Head of caudate nucleus (tissue), 42 donors: ENCODE measurements at places on chromosomes 2 and 18.

DNA sequence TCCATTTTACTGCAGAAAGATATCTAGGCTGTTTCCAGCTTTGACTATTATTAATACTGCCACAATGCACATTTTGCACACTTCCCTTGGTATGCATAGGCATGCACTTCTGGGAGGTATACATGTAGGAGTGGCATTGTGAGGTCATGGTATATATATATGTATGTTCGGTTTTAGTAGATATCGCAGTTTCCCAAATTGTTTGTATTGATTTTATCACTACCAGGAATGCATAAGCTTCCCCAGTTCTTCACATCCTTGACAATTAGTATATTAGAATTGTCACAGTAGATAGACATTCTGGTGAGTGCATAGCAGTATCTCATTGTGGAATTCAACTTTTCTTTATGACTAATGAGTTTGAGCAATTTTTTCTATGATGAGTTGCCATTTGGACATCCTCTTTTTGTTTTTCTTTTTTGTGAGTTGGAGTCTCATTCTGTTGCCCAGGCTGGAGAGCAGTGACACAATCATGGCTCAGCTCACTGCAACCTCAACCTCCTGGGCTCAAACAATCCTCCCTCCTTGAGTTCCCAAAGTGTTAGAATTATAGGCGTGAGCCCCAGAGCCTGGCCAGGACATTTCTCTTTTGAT, 4.2 kb upstream of the GRB14 start:
- no peak for DNase-seq

DNA sequence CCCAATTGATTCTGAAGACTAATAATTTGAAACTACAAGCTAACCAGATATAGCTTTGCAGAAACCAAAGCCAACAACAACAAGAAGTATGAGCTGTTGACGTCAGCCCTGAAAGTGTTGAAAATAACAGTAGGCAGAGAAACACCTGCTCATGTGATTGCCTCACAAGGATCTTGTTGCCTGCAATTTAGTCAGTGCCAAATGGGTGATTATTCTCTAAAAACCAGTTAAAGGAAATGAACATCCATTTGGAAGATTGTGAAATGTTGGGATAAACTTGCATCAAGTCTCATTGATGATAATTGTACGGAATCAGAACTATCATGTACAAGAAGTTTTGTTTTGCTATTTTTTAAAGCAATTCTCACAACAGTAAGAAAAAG, 2.8 kb downstream of the CYTIP start:
- DNase-seq = no peak

DNA sequence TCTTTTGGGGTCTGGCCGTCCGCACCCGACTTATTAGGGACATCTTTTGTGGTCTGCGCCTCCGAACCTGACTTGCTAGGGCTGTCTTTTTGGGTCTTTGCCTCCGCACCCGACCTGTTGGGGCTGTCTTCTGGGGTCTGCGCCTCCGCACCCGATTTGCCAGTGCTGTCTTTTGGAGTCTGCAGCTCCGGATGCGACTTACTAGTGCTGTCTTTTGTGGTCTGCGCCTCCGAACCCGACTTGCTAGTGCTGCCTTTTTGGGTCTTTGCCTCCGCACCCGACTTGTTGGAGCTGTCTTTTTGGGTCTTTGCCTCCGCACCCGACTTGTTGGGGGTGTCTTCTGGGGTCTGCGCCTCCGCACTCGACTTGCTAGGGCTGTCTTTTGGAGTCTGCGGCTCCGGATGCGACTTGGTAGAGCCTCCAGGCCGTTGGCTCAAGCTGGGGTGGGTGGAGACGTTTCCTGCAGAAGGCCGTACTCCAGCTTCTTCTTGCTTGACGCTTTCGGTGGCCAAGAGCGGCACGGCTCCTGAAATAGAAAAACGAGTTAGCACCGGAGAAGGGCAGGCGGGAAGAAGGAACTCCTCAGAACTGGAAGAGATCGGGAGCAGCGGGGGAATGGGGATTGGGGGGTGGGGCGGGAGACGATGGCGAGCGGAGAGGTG, 498 bp downstream of the TGOLN2 start:
- DNase-seq = peak; percentile 27

DNA sequence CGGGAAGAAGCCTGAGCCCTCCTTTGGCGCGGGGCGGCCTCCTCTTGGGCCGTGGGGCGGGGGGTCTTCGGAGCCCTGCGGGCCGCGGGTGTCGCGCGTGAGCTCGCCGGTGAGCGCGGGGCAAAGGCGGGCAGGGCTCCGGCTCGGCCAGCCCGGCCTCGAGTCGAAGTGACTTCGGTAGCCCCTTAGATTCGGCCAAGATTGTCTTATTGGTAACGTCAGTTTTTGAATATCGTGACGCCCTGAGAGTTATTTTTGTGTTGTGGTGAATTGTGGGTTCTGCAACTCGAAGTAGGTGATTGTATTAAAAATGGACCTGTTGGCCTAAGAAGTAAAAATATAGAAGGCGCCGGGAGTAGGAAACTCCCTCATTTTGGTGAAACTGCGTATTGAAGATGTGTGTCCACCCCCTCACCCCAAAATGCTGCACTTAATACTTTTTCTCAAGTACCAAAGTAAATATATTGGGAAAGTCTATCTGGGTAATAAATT, 669 bp downstream of the MARCHF7 start:
- no peak for DNase-seq

GRCh38 chr2:43419876-43420275, 176.0 kb downstream of the THADA start:
- DNase-seq = no peak

DNA sequence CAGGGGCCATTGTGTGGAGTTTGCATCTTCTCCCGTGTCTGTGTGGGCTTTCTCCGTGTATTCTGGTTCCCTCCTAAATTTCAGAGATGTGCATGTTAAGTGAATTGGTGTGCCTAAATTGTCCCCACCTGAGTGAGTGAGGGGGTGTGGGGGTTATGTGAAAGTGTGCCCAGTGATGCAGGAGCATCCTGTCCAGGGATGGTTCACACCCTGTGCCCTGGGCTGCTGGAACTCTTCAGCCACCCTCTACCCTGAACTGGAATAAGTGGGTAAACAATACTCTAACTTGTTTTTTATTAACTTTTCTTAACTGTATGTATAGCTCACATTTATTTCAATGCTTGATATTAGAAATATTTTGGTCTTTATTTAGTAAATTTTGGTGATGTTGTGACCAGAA, 56.0 kb downstream of the UBE2E3 start:
- no peak for DNase-seq

- no peak for DNase-seq
These were observed 24.6 kb downstream of the TRIB2 start for GRCh38 chr2:12741380-12741779.

GRCh38 chr2:42964439-42965083, 172.2 kb upstream of the HAAO start:
- DNase-seq = peak; percentile 40

DNA sequence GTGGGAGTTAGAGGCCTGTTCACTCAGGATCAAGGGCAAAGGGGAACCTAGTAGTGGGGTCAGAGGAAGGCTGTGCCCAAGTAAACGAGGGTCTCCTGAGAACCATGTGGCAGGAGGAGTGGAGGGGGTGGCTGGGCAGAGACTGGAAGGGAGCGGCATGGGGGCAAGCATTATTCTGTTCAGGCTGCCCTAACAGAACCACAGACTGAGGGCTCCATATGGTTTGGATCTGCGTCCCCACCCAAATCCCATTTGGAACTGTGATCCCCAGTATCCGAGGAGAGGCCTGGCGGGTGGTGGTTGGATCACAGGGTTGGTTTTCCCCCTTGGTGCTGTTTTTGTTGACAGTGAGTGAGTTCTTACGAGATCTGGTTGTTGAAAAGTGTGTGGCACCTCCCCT, 287.0 kb downstream of the PHLPP1 start:
- no peak for DNase-seq

DNA sequence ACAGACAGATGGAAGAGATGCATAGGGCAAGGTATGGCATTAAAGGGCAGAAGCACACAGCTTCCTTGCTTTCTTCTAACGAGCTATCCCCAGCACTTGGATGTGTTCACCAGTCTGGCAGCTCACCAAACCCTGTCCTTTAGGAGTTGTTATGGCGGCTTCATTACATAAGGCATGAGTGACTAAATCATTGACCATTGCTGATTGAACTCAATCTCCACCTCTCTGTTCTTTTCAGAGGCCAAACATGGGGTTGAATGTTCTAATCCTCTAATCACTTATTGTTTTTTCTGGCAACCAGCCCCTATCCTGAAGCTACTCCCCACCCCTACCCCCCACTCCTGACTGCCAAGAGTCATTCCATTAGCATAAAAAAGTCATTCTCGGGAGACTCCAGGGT, 301.8 kb downstream of the XIRP2 start:
- no peak for DNase-seq

GRCh38 chr2:37441055-37441454, 96.6 kb downstream of the QPCT start:
- DNase-seq = no peak

DNA sequence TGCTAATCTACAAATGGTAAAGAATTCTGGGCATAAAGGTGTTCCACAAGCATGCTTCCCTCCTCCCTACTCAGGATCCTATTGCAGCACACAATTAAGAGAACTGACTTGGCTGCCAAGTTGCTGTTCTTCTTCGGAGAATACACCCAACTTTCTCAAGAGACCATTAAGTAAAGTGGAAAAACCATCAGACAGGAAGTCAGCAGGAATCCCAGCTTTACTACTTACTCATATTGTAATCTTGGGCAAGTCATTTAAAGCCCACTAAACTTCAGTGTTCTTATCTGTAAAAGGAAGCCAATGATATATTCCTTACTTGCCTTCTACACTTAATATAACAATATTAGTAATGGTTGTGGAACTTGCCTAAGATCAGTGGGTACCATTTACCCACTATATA, 37.8 kb downstream of the PSTPIP2 start:
- DNase-seq = no peak

DNA sequence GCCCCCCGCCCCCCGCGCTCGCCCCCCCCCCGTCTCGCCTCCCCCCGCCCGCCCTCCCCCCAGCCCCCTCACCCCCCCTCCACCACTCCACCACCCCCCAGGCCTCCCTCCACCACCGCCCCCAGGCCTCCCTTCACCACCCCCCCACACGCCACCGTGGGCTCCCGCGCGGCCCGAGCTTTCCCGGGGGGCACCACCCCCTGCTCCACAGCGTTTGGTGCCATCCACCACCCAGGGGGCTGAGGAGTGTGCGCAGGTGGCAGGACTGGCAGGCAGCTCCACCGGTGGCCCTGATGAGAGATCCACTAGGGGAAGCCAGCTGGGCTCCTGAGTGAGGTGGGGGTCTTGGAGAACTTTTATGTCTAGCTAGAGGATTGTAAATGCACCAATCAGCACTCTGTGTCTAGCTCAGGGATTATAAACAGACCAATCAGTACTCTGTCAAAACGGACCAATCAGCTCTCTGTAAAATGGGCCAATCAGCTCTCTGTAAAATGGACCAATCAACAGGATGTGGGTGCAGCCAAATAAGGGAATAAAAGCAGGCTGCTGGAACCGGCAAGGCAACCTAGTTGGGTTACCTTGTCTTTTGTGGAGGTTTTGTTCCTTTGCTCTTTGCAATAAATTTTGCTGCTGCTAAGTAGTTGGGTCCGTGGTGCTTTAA, 43.0 kb upstream of the ITSN2 start:
- DNase-seq = no peak

DNA sequence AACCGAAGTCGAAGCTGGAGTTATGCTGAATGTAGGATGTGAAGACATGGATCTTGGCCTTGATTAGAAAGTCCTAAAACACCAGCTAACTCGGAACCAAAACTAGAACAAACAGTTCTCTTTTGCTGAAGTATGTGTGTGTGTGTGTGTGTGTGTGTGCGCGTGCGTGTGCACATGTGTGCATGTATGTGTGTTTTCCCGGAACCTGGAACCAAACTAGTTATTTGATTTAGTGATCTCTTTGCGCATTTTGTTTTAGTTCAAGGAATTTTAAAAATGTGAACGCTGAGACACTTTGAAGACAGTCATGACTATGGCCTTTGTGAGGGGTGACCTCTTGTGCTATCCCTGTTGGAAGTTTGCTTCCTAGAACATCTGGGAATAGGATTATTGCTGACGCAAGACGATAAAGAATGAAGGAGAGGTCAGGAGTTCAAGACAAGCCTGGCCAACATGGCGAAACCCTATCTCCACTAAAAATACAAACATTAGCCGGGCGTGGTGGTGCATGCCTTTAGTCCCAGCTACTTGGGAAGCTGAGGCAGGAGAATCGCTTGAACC, 23.8 kb downstream of the FHL2 start:
- no peak for DNase-seq

DNA sequence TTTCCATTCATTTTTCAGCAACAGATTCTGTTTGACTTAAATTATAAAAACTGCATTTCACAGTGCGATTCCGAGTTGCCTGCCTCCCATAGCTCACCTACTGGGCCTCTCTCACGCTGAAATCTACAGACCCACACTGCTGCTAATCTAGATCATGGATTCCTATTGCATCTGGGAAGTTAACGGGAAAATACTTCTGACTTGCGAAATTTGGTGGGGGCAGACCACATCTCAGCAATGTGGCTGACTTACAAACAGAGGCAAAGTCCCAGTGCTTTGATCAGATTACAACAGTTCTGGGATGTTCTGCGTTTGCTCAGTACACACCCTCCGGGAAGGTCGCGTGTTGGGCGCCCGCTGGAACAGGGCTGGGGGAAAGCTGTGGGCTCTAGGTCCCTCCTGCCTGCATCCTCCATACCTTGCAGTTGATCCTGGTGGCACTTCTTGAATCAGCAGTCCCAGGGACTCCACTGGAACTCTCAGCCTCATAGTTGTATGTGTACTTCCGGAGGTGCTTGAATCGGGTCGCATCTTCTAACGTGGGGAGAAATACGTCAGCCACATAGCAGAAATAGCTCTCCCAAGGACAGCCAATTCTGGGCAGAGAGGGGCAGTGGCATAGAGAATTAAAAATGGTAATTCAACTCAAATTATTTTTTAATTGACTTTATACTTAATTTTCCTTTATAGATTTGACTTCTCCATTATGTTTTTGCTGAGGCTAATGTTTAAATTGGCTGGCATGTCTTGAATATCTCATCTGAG, 1.7 kb downstream of the APOB start:
- DNase-seq = no peak

GRCh38 chr2:191497822-191498221, 180.1 kb upstream of the NABP1 start:
- no peak for DNase-seq

DNA sequence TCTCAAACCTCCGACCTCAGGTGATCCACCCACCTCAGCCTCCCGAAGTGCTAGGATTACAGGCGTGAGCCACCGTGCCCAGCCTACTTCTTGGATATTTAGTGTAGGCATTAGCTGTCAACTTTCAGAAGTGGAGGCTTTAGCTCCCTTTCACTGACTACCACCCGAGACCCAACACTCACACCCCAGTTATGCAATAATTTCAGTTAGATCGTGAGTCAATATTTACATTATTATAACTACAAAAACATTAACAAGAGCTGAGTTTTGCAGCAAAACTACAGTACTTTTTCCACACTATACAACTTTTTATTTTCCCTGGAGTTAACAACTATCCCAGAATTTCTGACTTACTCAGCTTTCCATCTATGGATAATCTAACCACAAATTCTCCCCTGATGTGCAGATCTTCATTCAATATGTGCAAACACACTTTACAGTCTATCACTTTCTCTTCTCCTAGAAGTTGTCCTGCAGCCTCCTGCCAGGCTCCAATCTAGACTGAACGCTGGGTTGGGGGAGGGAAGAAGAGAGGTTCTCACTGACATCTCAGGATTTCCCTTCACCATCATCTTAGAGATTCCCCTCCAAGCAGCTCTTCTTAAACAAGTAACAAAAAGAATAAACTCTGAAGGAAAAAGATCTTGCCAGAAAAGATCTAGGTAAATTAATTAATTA, 10.1 kb downstream of the TBC1D8 start:
- DNase-seq = no peak
